ENCODE measurements at places on chromosomes 5 and 9.

- DNase-seq, result no peak
Observed at GRCh38 chr9:101636247-101636646, 41.5 kb upstream of the PPP3R2 start.

GRCh38 chr5:58439094-58439644 lies 20.7 kb downstream of the PLK2 start:
- DNase-seq, result no peak

GRCh38 chr9:127273326-127273725 lies 8.8 kb downstream of the GARNL3 start:
- DNase-seq, result no peak

DNA sequence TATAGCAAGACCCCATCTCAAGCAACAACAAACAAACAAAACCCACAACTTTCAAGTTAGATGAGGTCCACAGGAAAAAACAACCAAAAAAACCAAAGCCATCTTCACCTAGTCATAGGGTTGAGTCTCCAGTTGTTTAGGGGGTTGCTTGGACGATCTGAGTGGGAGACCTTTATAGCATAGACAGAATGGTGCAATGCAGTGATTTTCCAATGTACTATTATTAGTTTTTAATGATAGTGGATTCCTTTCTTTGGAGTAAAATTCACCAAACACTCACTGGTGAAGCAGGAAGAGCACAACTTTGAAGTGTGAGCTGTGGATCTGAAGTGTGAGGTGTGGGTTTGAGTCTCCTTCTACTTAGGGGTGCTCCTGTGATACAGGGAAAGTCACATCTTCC lies 67.0 kb upstream of the KLF9 start:
- DNase-seq, result no peak

- DNase-seq, result no peak
Observed at GRCh38 chr9:129567329-129567728, 53.6 kb downstream of the C9orf50 start.

DNA sequence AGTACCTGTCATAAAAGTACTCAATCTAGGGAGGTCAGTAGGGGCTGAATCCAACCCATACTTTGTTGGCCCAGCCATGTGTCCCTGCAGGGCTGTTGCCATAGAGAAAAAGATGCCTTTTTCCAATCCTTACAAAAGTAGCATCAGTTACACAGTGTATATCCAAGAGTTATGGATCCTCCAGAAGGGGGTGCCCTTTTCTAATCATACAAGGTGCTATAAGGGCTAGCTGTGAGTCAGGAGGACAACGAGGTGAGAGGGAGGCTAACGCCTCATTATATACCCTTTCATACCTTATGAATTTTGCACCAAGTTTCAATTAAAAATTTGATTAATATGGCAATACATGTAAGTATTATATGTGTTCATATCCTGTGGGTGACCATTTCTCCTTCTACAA lies 4.8 kb downstream of the KIAA0825 start:
- no peak for DNase-seq

DNA sequence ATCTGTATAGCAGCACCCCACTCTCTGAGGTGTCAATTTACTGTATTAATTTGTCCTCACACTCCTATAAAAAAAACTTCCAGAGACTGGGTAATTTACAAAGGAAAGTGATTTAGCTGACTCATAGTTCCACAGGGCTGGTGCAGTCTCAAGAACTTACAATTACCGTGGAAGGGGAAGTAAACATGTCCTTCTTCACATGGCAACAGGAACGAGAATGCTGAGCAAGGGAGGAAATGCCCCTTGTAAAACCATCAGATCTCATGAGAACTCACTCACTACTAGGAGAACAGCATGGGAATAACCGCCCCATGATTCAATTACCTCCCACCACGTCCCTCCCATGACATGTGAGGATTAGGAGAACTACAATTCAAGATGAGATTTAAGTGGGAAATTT lies 602.6 kb downstream of the MTRR start:
- no peak for DNase-seq

DNA sequence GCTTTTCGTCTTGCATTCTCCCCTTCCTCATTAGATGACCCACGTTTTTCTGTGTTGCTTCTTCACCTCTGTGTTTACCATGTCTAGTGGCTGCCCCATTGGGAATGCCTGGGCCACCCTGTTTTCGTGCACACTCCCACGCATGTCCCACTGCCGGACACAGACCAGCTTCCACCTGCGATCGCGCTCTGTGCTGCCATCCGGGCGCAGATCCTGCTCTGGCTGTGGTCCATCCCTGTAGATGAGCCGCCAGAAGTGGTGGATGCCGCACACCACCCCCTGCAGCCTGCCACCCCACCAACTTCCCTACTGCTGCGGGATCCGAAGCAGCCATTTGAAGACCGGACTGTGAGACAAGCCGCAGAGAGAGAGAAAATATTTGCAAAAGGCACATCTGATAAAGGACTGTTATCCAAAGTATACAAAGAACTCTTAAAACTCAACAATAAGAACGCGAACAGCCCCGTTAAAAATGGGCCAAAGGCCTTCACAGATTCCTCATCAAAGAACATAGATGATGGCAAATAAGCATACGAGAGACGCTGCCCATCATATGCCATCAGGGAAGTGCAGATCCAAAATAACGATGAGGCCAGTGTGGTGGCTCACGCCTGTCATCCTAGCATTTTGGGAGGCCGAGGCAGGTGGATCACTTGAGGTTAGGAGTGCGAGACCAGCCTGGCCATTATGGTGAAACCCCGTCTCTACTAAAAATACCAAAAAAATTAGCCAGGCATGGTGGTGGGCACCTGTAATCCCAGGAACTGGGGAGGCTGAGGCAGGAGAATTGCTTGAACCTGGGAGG lies 163.7 kb downstream of the COL23A1 start:
- DNase-seq, result no peak

DNA sequence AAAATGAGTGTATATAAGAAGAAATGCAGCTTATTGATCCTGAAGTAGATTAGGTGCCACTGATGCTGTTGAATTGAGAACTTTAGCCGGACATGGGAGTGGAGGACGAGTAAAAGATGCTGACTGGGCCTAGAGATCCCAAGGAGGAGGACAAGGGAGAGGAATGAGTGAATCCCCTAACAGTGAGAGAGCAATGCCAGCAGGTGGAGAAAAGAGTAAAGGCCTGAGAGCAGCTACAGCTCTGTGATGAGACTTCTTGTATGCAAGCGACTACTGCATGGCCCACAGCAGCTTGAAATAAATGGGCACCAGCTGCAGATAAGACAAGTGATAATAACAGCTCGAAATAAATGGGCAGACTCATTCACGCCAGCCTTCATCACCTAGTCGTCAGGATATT lies 44.5 kb upstream of the JMY start:
- no peak for DNase-seq

DNA sequence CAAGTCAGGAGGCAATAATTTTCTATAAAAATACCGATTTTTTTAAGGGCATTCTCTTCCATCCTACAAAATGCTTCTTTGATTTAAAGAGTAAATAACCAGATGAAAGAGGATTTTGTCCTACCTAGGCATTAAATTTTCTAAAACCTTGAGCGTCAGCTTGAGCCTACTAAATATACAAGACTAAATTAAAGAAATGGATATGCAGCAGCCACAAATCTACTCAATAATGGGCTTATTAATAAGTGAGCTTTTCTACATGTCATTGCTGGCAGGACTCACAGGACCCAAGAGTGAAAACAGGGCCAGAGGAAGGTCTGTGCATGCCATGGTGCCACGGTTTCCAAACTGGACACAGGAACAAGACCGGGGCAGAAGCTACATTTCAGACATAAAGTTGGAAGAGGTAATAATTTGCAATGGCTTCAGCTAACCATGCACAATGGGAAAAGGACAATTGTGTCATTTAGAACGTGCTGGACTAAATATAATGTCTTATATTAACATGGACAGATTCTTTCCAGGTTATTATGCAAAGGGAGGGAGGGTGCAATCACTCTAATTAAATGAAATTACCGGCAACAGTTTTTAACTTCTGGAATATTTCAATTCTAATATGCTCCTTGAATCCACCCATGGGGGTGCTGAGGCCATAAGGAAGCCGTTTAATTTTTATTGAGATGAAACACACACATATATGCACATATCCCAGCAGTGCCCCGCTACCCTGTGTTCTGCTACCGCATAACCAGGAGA lies 5.2 kb downstream of the WHRN start:
- DNase-seq, result no peak

GRCh38 chr5:10441992-10442435 lies 335 bp downstream of the ROPN1L start:
- DNase-seq, result no peak

DNA sequence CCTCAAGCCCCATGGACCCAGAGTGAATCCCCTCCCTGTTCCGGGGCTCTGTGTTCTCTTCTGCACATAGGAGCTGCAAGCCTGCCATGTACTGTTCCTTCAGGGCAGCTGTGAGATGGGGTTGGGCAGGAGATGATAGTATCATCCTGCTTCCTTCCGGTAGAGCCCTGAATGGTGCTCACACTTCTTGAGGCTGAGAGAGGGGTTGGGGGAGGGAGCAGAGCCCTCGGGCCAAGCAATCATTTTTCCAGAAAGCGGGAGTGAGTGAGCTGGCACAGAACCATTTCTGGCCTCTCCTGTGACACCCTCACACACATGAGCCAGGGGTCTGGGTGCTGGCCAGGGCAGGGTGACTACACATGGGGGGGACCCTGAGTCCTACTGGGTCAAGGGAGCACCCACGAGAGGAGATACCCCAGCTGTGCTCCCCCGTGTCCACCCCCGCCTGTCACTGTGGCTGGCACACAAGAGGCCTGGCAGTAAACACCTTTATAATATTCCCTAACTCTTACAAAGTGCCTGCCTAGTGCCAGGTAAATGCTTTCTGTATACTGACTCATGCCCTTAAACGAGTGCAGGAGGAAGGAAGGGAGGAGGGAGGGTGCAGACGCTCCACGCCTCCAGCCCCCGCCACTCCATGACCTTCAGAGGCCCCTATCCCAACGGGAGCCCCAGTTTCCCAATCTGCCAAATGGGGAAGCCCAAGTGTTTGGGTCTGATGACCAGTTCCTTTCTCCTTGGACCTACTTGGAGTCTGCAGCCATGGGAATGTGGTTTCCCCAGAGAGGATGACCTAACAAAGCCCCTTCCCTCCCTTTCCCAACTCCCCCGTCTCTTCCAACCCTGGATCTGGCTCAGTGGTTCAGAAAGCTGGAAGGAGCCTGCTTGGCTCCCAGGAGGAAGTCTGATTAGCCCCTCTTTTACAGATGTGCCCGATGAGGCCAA lies 15.5 kb downstream of the AKNA start:
- no peak for DNase-seq

DNA sequence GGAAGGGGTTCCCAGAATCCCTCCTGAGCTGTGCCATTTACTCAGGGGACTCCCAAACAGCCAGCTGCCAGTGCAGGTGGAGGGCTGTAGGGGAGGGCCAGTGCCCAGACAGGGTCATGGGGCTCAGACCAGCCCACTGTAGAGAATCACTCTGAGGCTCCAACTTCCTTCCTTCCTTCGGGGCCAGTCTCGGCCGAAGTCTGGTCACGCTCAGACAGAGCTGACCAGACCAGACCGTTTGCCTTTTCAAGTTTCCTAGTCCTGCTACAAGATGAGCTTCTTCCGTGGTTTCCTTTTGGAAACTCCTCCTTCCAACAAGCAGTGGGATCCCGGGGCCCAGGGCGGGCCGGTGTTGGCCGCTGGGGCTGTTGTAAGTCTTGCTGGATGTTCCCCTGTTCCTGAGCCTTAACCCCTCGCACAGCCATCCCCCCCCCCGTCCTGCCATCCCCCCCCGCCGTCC lies 52.6 kb downstream of the SAR1B start:
- DNase-seq, result no peak

DNA sequence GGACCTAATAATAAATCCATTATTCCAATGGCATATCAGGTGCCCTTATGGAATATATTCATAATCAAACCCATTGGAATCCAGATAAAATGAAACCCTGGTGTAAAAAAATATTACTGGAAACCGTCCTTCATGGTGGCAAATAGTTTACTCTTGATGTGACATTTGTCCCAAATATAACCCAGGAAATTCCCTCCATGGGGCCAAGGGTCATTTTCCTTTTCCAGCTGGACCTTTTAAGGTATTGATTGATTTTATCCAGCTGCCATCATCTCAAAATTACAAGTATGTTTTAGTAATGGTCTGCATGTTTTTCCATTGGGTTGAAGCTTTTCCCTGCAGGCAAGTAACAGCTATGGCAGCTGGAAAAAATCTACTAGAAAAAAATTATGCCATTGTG lies 8.4 kb upstream of the UGT3A1 start:
- no peak for DNase-seq

GRCh38 chr5:102747386-102748166 lies 7.5 kb upstream of the PAM start:
- no peak for DNase-seq

GRCh38 chr5:110547495-110547894 lies 179.0 kb downstream of the TMEM232 start:
- no peak for DNase-seq

GRCh38 chr5:126383246-126383645 lies 40.0 kb upstream of the GRAMD2B start:
- no peak for DNase-seq

GRCh38 chr5:139492700-139493192 lies 10.2 kb upstream of the STING1 start:
- no peak for DNase-seq

DNA sequence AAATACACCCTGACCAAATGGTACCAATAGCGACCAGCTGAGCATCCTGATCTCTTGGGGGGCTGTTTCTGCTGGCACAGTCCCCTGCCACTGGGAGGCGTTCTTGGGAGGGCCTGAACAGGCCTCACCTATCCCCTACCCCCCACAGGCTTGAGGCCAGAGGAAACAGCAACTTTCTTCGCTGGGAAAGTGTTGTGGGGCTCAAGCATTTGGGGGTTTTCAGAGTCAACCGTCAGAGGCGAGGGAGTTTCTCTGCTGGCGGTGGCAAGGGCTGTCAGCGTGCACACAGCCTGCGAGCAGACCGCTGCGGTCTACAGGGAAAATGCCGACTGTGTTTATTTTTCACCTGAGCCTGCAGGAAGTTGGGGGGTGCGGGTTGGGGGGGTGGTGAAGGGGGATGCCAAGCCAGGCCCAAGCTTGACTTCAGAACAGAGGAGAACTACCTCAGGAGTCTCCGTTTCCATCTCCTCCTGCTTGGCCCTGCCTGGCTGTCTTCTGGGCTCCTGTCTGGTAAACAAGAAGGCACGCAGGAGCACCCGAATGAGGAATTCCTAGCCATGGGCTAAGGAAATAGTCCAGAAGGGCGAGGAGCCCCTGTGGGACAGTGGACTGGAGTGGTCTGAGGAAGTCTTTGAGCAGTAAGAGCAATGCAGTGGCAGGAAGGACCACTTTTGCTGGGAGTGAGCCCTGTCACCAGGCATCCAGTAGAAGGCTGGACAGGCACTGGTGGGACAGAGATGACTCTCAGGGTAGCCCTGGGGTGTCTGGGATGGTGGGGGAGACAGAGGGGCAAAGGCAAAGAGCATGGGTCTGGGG lies 18.1 kb downstream of the TCF7 start:
- peak; percentile 56 for DNase-seq

Data from memory B cell (primary cell).